Astrocyte (in vitro differentiated cells and primary cell): ENCODE measurements at places on chromosomes 16 and 17. TPM values are rescaled to one million over a fixed set of nuclear protein-coding genes. Genes with fewer than 3 reads are reported as not detected.

- peak; percentile 20 for DNase-seq
These were observed 14.4 kb downstream of the KIF2B start for GRCh38 chr17:53837131-53837530.

- DNase-seq: no peak
These were observed 39.7 kb upstream of the CREBBP start for GRCh38 chr16:3920206-3920605.

DNA sequence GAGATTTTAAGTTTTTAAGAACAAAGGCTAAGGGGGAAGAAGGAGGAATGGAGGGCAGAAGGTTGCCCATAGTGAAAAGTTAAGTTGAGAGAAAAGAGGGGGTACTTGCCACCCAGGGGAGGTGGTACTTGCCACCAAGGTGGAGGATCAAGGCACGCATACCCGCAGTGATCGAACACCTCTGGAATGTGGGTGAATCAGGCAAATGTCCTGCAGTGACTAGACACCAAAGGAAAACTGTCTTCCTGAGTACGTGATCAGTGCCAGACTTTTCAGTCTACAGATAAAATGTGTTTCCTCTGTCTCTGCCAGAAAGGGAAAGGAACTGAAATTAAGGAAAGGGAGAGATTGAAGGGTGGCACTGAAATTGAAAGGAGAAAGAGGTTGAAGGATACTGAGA is 2285.3 kb downstream of the TP53TG3F start:
- DNase-seq: no peak

The ITGB4 gene
- 2.1 and 6.6 TPM in 2 replicates for total RNA-seq

The OTOP2 gene
- total RNA-seq: not detected in 2 replicates

GRCh38 chr17:29037739-29038084 is 5.2 kb upstream of the PIPOX start:
- DNase-seq: no peak

DNA sequence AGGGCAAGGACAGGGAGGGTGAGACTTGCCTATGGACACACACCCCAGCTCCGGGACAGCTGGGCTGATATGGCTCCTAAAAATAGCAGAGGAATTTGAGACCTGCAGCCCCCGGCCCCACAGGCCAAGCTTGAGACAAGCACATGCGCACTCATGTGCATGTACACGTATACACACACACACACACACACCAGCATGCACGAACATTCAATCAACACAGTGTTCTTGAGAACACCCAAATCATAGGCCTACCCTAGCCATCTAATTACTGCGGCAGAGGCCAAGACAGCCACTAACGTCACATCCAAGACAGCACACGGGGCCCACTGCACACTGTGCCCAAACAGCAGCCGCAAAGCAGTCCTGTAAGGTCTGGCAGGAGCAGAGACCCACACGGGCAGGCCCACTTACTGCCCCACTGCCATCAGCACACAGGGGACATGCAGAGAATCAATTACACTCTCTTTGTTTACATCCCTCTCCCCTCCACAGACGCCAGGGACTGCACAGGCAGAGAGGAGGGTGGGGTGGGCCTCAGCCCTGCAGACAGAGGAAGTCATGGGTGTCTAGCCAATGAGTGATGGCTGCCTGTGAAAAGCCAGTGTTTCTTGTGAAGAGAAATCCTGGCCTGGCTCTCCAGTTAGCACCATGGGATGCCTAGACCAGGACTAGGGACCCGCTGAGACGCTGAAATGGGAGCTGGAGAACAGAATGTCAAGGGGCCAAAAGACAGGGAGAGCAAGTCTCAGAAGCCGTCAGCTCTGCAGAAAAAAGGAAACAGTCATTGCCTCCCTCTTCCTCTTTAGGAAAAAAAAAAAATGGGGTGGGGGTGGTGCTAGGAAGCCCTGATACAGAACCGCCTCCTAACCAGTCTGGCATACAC is 39.3 kb downstream of the MYO18A start:
- DNase-seq: no peak

GRCh38 chr17:39225959-39226683 is 376 bp upstream of the STAC2 start:
- no peak for DNase-seq

The NPB gene
- total RNA-seq: 2.0 and 2.7 TPM in 2 replicates

DNA sequence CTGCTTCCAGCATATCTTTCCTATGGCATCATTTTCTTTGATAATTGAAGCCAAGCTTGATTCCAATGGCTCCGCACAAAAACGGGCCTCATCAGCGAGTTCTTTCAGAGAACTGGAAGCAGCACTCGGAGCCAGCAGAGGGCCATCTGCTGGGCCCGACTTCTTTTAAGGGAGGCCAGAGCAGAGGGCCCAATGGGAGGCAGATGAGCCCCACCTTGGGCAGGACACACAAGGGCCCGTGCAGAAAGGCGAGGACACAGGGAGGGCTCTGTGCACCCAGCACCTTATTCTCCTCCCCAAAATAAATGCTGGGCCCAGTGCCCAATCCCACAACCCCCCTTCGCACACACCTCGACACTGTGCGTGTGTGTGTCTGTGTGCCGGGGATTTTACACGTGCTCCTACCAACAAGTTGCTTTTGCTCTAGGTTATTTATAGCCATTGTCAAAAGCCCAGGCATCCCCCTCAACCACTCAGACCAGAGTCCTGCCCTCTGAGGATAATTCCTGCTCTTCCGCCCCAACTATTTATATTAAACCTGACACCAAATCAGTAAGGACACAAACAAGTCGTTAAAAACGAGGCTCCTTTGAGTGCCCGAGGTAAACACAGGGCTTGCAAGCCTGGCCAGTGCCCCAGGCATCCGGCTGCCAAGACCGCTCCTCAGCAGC is 6.8 kb downstream of the AXIN2 start:
- DNase-seq: peak; percentile 37

DNA sequence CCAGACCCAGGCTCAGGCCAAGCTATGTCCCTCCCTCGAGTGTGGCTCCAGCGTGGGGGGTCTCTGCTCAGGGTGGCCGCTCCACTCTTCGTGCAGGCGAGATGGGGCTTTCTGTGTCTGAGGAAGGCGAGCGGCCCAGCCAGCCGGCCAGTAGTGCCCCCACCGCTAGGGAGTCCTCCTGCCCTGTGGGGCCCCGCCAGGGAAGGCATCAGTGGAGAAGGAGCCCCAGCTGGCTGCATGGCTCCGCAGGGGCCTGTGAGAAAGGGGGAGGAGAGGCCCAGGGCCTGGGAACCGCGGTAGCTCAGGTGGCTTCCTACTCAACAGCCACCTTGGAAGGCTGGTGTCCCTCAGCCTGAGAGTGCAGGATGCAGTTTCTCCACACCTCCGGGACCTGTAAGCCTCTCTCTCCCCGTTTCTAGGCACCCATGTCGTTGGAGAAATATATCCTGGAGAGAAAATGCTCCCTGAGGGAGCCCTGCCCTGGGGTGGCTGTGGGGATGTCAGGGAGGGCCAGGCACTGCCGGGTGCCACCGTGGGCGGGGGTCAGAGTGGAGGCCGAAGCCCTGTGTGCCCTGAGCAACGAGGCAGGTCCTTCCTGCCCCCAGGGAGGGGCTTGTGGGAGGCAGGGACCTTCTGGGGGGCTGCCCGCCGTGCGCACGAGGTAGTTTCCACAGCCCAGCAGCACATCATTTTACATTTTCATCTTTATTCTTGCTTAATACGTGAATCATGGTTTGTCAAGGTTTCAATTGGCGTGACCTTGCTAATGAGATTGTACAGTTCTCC is 3.3 kb downstream of the PIGQ start:
- DNase-seq: no peak

GRCh38 chr17:80279895-80280294 is 19.2 kb downstream of the RNF213 start:
- DNase-seq: peak; percentile 82

The PYDC1 gene
- total RNA-seq: not detected in 2 replicates

- no peak for DNase-seq
These were observed 902 bp upstream of the NKIRAS2 start for GRCh38 chr17:42018988-42019387.

GRCh38 chr16:50381679-50382440 is 13.1 kb upstream of the BRD7 start:
- DNase-seq: no peak

The ST6GALNAC2 gene
- 0.79 TPM in 1 of 2 replicates, not detected in the other for total RNA-seq

The ADAMTS18 gene
- total RNA-seq: 0.17 and 2.5 TPM in 2 replicates

DNA sequence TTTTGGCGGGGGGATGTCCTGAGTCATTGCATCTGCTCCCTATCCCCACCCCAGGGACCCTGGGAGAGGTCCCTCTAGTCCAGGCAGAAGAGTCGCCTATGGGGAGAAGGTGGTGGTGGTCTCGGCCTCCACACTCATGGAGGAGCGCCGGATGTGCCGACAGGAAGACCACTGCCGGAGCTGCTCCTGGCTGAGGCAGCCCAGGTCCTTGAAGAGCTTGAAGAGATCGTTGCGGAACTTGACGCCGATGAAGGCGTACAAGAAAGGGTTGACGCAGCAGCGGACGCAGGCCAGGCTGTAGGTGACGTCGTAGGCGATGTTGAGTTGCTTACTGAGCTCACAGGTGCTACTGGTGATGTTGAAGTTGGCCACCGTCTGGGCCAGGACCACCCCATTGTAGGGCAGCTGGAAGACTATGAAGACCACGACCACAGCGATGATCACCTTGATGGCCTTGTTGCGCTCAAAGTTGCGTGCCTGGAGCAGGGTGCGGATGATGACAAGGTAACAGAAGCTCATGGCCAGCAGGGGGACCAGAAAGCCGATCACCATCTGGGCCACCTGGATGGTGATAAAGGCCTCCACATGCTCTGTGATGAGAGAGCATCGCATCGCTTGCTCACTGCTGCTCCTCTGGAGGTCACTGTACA is 10.5 kb downstream of the CCR7 start:
- DNase-seq: no peak

DNA sequence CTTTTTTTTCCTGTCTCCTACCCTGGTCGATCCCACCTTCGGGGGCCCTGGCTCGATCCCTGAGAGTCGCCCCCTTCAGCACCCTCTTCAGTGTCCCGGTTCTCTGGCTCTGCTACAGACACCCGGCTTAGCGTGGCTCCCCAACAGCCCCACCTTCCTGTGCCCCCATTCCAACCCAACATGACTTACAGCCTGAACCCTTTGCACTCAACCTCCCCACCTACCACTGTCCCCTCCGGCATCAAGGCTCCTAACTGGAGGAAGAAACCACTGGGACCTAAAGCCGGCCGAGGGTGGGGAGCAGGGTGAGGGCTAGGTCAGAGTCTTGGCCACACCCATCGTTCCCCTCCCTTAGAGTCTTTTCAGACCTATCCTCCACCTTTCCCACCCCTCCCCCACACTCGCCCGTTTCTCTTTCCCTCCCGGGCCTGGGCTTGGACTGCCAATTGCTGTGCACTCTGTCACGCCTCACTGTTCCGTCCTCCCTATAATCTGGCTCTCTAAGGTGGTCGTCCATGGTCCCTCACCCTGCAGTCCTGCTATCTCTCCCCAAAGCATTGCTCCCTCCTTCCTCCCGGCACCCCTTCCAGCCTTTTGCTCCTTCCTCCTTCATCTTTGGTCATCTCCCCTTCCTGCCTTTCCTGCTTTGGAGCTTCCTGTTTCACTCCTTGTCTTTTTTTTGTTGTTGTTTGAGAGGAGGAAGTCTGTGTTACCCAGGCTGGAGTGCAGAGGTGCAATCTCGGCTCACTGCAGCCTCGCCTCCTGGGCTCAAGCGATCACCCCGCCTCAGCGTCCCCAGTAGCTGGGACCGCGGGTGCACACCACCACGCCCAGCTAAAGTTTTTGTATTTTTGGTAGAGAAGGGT is 890 bp upstream of the CLDN7 start:
- no peak for DNase-seq

The CDRT4 gene
- total RNA-seq: 6.2 and 8.8 TPM in 2 replicates
